CD4-positive, alpha-beta T cell (primary cell): ENCODE measurements at places on chromosomes 16 and 17.

DNA sequence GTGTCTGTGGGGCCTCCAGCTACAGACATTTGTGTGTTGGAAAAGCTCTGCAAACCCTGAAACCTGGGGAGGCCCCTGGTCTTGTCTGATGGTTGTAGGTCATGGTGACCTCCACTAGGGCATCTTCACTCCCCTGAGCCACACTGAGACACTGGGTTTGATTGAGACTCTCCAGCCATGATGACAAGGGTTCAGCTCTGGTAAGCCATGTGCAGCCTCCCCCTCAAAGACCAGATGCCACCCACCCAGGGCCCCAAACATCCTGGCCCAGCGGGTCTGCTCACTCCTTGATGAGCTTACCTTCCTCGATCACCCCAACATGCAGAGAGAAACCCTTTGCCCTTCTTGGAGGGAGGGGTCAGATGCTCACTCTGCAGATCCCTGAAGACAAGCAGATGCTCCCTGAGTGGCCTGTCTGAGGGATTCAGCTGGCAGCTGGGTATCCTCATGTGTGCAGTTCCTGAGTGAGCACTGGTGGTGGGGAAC is 101.6 kb downstream of the METRNL start:
- DNase-seq: peak; percentile 12

GRCh38 chr16:57735755-57736418 is at the start of gene KATNB1:
Gene KATNB1 (plus strand): TSS chr16:57735770. CDS start chr16:57737244, 1,474 bp downstream.
- no peak for DNase-seq

DNA sequence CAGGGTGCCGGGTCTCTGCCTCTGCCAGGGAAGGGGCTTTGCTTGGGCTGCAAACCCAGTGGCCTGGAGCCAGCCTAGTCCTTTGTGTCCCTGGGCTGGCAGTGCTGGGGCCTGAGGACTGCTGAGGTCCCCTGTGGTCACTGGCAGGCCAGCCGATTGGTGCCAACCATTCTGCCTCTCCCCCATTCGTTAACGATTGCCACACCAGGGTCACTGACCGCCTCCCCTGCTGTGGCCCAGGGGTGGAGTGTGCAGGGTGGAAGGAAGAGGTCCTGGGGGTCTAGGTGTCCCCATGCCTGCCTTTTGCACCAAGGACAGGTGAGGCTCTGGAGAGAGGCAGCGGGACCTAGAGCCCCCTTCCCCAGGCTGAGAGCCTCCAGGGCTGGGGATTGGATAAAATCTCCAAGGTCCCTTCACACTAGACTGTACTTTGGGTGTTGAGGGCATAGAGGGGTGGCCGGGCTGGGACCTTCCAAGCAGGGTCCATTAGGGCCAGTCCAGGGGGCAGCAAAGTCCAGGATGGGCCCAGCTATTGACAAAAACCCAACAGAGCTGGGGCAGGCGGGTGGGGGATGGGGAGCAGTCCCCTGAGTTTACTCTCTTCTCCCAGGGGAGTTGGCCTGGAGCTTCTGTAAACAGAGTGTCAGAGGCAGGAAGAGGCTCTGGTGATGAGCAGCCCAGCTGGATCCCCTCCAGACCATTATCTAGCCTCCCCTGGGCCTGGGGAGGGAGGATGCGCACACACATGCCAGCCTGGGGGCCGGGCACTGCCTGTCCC is 1.1 kb downstream of the VASN start:
- no peak for DNase-seq

- DNase-seq: no peak
Observed at GRCh38 chr17:36939802-36940312, 2.6 kb downstream of the LHX1 start.

DNA sequence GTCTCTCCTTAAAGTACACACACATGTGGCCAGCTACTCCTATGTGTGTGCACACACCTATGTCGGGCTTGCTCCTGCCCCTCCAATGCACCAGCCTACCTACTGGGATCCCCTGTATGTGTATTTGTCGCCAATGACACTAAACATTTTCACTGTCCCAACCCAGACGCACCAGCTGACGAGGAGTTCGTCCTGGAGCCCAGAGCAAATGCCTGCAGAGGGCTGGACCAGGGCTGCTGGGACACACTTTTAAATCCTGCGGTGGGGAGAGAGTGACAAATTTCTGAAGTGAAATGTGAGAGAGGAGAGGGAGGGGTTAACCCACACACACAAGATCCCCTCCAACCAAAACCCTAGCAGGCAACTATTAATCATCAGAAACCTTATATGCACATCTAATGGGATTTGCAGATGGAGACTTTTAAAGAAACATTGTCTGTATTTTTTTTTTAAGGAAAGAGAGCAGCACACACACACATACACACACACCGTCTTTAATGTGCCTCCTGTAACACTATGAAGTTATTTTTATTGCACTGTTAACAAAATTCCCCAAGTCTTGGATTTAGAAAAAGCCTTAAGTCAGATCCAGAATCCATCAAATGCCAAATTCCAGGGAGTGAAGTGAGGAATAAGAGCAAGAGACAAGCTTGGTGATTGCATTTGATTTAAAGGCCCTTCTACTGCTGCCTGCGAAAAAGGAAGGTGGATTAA is at the start of gene MEOX1:
TSS of gene MEOX1 (minus strand) at position 224 of the 714 bp plus-strand sequence. CDS start 388 bp downstream, outside the sequence.
- DNase-seq: no peak

GRCh38 chr17:48477221-48477620 is 47.2 kb upstream of the SKAP1 start:
- DNase-seq: no peak

- DNase-seq: no peak
Observed at GRCh38 chr16:11215935-11216556, 40.0 kb downstream of the SOCS1 start.

DNA sequence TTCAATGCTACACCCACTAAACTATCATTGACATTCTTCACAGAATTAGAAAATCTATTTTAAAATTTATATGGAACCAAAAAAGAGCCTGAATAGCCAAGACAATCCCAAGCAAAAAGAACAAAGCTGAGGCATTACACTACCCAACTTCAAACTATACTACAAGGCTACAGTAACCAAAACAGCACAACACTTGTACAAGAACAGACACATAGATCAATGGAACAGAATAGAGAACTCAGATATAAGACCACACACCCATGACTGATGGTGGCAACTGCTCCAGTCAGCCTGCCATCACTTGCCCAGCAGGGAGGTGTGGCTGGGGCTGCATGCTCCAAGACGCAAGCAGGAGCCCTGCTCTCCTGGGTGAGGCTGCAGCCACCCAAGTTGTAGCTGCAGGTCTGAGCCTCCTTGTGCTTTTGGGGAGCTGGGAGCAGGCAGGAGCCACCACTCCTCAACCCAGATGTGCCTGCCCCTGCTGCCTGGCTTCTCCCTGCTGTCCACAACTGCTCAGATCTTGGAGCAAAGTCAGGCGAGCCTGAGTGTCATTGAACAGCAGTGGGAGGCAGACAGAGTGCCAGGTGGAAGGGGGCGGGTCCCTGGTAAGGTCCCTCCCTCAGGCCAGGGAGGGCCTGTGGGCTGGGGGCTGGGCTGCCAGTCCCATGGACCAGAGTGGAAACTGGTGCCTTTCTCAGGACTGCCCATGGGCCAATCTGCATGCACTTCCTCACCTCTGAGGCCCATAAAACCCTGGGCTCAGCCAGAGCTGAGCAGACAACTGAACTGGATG is 24.7 kb downstream of the SSH2 start:
- DNase-seq: no peak

DNA sequence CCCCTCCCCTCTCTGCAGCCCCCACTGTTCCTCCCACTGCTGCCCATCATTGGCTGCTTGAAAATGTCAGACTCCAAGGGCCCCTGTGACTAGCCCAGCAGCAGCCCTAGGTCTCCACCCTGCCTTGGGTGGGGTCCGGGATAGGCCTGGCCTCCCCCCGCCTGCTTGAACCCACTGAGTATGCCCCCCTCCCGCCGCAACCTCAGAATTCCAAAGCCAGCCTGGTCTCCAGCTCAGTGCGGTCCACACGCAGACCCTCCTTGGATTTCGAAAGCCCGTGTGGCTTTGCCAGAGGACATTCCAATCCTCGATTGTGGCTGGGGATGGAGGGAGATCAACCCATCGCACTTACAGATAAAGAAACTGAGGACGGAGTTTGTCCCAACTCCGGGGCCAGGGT is 6.4 kb downstream of the DPEP1 start:
- DNase-seq: no peak

DNA sequence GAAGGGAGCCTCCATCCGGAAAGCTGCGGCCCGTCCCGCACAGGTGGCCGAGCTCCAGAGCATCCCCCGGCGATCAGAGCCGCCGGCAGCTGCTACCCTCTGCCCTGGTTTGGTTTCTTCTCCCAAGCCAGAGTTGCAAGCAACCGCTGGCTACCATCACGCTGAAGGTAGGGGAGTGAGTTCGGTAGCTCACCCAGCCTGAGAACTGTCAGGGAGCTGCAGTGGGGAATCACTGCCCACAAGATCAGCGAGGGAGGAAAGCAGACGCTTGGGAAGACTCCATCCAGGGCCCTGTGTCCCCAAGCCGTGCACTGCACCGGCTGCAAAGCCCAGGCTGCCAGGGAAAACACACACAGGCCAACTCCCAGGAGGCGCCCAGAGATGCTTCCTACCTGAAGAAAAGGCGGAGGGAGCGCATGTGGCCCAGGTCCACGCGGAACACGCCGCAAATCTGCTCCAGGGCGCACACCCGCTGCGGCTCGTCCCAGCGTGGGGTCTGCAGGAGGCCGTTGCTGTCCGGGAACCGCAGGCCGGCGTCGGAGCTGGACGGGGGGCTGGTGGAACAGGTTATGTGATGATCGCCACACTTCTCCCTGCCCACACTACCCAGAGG is 83.3 kb downstream of the TBC1D16 start:
- DNase-seq: no peak

- no peak for DNase-seq
Observed at GRCh38 chr17:32672711-32673110, 185.9 kb downstream of the CDK5R1 start.

- peak; percentile 97 for DNase-seq
Observed at GRCh38 chr16:58629733-58630640, at the start of gene CNOT1. Gene CNOT1 (minus strand): TSS chr16:58629826. CDS start chr16:58599337, 30,489 bp downstream.

DNA sequence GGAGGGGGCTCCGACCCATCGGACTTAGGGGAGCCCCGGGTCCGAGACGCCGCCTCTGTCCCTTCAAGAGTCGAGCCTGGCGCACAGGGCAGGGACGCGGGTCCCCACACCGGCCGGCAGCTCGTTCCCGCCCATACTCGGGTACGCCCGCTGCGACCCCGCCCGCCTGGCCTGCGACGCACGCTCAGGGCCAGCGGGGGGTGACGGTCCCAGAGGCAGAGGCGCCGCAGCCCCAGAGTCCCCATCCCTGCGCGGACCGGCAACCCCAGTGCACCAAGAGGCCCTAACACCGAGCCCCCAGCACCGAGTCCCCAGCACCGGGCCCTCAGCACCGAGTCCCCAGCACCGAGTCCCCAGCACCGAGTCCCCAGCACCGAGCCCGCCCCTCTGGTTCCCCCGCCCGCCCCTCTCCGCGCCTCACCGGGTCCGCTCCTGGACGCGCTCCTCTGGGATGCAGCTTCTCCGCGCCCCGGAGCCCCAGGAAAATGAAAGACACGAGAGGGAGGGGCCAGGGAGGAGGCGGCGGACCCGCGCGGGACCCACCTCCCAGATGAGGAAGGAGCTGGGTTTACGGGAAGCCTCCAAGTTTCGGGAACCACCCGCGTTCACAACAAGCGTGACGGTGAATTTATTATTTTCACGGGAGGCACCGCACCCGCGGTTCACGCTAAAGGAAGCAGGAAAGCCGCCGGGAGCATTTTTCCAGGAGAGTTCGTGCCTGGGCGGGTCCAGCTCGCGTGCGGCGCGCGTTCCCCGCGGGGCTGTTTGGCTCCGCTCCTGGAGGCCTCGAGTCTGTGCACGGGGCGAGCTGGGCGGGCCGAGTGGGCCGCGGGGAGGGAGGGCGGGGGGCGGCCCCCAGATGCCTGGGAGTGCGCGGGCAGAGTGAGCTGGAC is at the start of gene SECTM1:
TSS of gene SECTM1 (minus strand) at position 488 of the 893 bp plus-strand sequence. CDS start 6,526 bp downstream, outside the sequence.
- no peak for DNase-seq

DNA sequence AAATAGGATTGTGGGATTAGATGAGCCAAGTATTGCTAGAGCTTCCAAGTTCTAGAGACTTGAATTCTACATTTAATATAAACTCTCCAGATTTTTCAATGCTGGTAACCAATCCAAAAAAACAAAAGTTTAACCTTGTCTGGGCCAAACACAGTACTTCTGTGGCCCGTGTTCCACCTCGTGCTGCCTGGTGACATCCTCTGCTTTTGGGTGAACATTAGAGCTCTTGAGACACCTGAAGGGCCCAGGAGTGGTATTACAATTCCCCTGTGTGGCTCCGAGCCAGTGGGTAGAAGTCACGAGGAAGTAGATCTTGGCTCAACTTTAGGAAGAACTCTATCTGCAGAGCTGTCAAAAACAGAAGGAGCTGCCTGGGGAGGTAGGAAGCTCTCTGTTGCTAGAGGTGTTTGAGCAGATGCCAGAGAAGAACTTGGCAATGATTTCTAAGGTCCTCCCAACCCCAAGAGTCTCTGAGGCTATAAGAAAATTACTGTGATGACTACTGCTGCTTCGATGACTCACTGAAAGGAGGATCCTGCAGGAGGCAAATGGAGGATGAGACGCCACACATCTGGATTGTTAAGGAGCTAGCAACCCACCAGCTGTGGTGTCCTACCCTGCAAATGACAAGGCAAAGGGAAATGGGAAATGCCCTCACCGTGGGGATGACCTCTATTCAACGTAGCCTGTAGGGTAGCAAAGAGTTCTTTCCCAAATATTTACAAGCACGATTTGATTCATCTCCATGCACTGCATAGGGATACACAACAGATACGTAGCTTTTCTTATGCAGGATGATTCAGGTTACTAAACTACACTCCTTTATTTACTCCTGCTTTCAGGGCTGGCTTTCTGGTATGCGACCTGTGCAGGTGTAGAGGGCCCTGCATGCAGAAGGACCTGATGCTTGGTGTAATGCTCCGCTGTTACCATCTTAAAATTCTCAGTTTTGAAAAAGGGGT is 45.8 kb upstream of the GAS7 start:
- DNase-seq: no peak

DNA sequence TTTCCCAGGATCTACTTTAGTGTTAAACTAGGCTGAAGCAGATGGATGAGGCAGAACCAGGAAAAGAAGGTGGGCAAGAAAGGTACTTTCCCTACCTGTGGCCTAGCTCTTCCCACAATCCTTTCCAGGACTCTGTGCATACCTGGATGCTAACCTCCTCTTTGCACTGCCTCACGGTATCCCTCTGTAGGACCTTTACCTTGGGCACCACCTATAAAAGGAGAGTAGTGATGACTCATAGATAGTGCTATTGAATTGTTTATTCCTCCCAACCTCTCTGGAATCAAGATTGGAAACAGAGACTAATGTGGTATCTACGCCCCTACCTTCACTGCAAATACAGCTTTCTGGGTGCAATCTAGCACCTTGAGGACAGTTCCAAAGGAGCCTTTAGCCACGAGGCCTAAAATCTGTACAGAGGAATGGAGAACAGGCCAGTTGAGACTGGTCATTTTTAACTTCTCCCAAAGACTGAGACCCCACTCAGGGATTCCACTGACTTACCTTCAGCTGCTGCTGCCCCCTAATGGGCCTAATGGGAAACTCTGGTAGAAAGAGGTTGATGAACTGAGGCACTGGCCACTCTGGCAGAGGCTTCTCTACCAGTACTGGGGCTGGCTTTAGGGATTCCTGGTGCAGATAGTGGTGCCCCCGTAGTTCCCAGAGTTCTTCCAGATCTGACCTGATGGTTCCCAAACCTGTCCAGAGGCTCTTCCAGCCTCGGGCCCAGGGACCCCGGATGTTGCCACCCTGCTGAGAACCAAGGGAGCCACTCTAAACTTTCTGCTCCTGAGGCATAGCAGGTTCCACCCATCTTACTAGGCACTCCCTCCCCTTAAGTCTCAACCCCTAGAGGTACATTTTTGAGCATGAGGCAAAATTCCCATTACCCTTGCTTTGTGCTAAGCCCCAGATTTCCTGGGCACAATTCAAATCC is 781 bp downstream of the RSKR start:
- DNase-seq: peak; percentile 61
